ENCODE measurements at places on chromosomes 2 and 18.

DNA sequence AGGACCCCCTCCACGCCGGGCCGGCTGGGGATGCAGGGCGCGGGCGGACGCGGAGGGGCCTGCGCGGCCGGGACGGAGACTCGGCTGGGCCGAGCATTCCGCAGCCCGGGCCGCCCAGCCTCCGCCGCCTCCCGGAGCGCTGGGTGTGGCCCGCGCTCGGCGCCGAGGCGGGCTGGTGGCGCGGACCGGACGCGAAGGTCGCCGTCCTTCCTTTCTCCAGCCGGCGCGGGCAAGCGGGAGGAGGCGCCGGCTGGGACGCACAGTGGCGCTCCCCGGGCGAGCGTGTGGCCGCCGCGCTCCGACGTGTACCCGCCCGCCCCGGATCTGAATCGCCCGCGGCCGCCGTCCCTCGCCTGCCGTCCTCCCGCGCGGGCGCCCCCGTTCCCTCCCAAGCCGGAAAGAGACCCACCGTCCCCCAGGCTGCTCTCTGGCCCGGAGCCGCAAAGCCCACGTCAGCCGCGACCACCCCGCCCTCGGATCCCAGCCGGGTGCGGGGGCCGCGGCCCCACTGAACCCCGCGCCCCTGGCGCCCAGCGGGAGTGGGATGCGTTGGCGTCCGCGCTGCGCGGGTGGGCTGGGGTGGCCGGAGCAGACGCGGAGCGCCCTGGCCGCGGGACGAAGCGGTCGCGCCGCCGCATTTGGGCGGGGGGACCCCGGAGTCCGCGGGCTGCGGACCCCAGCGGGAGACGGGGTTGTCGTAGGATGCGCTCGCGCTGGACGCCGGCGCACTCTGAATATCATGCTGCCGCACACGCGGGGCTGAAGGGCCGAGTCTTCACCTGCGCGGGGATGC lies 634 bp downstream of the SPATS2L start:
- peak; percentile 39 for DNase-seq

GRCh38 chr18:34529358-34530335 lies 180.5 kb upstream of the DTNA start:
- DNase-seq: no peak

- DNase-seq: peak; percentile 25
Measured at GRCh38 chr18:49023271-49023937, 72.6 kb upstream of the SMAD7 start.

GRCh38 chr18:23933407-23933806 lies 81.1 kb upstream of the TTC39C start:
- DNase-seq: no peak

GRCh38 chr2:121285926-121286325 lies 924 bp upstream of the TFCP2L1 start:
- no peak for DNase-seq

DNA sequence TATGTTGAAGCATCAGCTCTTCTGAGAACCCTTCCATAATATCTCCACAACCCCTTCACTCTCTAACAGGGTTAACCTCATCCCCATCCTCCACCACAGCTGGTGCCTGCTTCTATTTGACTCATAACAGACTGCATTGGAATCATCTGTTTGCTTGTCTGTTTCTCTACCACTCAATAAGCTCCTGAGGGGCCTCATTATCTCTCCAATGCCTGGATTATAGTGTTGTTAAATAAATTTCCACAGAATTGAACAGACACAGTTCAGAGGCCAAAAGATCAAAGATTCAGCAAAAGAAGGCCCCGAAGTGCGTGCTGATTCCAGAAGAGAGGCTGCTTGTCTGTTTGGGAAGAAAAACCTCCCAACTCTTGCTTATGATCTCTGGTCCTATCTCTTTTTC lies 33.7 kb upstream of the FAM98A start:
- DNase-seq: no peak

- DNase-seq: peak; percentile 61
Measured at GRCh38 chr2:190649035-190649797, at the start of gene NAB1. Gene NAB1, plus strand, starts transcription at chr2:190649083. Its CDS starts 10,094 bp downstream, at chr2:190659177.

- peak; percentile 49 for DNase-seq
Measured at GRCh38 chr2:109279243-109279860, 150.3 kb downstream of the SH3RF3 start.

GRCh38 chr2:24702800-24703199 lies 90.4 kb downstream of the PTRHD1 start:
- no peak for DNase-seq

GRCh38 chr2:205543937-205544702 lies 138.2 kb upstream of the NRP2 start:
- DNase-seq: no peak

- DNase-seq: no peak
Measured at GRCh38 chr2:281381-281780, 6.5 kb downstream of the ALKAL2 start.
